Stimulated activated CD4-positive, alpha-beta T cell treated with anti-CD3 and anti-CD28 coated beads, Interleukin-2, amount 100 ng/mL, for 48 hours (primary cell): ENCODE measurements at places on chromosomes 16 and 17.

- no peak for DNase-seq
Observed at GRCh38 chr16:10976634-10977033, 32.3 kb downstream of the CLEC16A start.

DNA sequence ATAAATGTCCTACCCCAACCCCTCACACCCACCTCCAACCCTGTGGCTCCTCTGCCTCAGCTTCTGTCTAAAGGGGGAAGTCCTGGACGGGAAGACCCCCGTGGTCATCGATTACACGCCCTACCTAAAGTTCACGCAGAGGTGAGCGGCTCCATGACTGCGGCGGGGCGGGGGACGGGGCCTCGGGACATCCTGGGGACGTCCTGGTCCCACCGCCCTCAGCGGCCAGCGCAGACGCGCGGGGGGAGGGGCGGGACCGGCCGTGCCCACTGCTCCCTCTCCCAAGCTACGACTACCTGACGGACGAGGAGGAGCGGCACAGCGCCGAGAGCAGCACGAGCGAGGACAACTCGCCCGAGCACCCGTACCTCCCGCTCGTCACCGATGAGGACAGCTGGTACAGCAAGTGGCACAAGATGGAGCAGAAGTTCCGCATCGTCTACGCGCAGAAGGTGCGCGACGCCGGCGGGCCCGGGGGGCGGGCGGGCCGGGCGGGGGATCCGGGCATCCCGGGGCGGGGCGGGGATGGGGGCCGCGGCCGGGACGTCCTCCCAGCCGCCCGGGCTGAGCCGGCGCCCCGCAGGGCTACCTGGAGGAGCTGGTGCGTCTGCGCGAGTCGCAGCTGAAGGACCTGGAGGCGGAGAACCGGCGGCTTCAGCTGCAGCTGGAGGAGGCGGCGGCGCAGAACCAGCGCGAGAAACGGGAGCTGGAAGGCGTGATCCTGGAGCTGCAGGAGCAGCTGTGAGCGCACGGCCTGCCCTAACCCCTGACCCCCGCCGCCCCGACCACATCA lies 6.7 kb downstream of the RUNDC3A start:
- DNase-seq = peak; percentile 40

GRCh38 chr17:55726440-55726839 lies 3.8 kb upstream of the TMEM100 start:
- DNase-seq = no peak

DNA sequence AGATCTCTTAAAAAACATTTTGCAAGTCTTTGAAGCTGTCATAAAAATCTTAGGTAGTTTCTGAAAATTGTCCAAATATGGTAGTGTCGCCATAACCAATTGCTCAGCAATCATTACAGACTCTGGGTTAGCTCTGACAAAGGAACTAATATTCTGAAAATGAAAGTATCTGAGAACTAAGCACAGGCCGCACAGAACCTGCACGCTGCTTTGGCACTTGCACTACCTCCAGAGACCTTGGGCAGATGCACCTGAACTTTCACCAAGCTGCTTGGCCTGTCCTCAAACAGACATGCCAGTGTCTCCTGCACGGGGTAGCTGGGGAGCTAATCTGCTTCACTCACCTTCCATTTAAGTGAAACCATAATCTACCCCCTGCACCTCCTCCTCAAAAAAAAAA lies 317.0 kb downstream of the MAF start:
- no peak for DNase-seq

DNA sequence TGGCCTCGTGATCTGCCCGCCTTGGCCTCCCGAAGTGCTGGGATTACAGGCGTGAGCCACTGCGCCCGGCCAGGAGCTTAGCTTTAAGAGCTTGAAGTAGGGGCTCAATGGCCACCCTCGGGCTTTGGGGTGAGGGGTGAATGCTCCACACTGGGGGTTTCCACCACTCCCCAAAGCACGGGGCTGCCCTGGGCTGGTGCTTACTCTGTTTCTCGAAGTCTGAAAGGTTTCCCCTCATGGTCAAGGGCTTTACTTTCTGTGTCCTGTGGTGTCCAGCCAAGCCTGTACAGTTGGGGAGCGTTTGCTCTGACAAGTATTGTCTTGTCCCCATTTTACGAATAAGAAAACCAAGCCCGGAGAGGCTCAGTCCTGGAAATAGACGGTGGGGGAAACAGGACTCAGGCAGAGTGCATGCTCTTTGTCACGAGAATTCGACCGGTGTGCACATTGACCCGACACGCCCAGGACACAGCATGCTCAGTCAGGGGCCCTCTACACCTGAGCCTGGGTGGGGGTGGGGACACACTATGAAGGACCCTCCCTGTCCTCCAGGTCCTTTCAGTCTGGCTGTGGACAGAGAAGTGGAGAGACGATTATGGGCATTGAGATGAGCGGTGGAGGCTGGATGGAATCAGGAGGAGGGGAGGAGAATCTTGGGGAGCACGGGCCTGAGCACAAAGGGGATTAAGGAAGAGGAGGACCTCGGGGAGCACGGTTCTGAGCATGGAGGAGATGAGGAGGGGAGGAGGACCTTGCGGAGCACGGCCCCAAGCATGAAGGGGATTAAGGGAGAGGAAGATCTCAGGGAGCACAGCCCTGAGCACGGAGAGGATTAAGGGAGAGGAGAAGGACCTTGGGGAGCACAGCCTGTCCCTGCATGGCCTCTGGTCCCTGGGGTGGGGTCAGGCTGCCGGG lies 7.5 kb downstream of the CD7 start:
- no peak for DNase-seq
